HFFc6 (cell line): ENCODE measurements at places on chromosomes 16 and 17. TPM values are rescaled to one million over a fixed set of nuclear protein-coding genes. Genes with fewer than 3 reads are reported as not detected.
A peak's percentile ranks its signal among the peaks of the same experiment; 100 is the strongest.

GRCh38 chr17:2194889-2195335 lies 108.7 kb downstream of the SMG6 start:
- DNase-seq: no peak

- no peak for DNase-seq
Measured at GRCh38 chr17:61352408-61352770, 47.3 kb upstream of the TBX2 start.

Gene ASGR1
- 0.71 to 1.1 TPM (median 0.84 TPM) in 3 replicates for total RNA-seq

Gene USP6
- 0.05 to 0.15 TPM (median 0.10 TPM) in 3 replicates for total RNA-seq

DNA sequence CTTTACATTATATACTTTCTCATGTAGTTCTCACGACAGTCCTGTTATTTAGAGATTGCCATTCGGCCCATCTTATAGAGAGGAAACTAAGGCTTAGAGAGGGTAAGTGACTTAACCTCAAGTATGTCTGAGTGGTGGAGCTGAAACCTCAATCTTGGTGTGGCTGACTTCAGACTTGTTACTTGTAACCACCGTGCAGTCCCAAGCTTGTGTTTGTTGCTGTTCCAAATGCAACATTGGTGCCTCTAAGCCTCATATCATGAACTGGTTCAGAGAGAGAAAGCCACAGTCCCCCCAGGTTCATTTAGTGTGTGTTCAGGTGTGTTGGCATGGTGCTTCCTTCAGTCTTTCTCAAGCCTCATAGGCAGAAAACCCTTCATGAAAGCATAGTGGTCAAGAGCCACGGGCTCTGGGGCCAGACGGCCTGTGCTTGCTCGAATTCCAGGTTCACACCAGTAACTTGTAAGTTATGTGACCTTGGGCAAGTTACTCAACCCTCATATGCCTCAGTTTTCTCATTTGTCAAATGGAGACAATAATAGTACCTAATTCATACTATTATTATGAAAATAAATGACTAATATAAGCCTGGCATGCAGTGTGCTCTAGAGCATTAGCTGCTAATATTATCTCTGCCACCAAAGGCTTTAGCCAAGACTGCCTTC lies 39.9 kb downstream of the CDH1 start:
- DNase-seq: no peak

DNA sequence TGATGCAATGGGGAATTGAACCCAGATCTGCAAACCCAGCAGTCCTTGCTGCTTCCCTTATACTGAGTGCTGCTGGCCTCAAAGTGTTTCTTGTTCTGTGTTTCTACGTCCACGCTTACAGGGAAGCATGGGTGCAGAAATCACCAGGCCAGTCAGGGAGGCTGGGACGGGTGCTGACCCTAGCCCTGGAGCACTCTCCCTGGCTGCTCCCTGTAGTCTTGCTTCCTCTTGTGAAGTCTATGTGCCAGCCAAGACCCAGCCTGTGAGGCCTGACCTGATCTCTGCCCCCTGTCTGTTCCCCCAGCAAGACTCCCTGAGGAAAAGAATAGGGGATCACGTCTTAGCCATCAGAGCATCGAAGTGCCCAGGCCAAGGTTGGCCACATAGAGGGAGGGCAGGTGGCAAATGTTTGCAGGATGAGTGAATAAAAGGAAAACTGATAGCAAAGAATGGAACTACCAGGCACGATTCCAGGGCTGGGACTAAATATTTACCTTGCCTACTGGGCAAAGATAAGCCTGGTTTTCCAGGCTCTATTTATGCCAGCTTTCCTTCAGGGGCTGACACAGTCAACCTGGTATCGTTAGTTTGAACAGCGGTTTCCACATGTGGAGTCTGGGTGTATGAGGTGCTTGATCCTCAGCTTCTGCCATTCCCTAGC lies 41.2 kb upstream of the RHOT1 start:
- no peak for DNase-seq

DNA sequence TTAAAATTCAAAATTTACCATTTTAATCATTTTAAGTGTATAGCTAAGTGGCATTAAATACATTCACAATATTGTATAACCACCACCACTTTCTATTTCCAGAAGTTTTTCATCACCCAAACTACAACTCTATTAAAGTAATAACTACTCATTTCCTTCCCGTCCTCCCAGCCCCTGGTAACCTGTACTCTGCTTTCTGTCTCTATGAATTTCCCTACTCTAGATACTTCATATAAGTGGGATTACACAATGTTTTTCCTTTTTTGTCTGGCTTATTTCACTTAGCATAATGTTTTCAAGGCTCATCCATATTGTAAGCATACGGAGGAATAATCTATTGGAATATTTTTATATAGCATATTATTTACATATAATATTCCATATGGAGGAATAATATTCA lies 29.7 kb downstream of the ESRP2 start:
- DNase-seq: no peak

- no peak for DNase-seq
Measured at GRCh38 chr16:65500919-65501318, 379.1 kb upstream of the CDH11 start.

DNA sequence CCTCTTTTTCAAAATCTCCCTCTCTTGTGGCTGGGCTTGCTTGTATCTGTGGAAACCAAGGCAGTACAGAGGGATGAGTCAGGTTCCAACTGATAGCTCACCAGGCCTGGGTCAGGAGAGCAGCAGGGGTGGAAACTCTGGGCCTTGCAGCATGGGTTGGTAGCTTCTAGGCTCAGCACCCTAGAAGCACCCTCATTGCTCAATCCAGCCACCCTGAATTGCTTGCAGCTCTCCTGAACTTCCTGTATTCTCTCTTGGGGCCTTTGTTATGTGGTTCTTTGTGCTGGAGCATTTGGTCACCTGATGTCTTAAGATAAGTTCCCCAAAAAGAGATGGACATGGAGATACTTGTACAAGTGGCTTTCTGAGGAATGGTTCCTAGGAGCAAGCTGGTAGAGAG lies 169.4 kb downstream of the IRX5 start:
- no peak for DNase-seq

- no peak for DNase-seq
Measured at GRCh38 chr17:48606892-48607614, 2.3 kb upstream of the HOXB6 start.

DNA sequence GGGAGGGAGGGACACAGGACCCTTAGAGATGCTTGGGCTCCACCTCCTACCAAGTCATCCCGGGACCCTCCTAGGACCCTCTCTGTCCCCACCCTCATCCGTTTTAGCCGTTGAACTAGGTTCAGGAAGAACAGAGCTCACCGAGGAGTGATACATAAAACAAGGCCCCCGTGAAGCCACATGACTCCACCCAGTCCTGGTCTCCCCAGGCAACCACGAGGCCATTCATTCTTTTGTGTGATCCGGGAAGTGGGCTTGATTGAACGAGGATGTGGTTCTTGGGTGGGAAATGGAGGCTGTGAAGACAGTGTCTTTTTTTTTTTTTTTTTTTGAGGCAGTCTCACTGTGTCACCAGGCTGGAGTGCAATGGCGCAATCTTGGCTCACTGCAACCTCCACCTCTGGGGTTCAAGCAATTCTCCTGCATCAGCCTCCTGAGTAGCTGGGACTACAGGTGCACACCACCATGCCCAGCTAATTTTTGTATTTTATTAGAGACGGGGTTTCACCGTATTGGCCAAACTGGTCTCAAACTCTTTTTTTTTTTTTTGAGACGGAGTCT lies 14.8 kb downstream of the TRARG1 start:
- no peak for DNase-seq

GRCh38 chr17:48472411-48473281 lies 42.6 kb upstream of the SKAP1 start:
- peak; percentile 77 for DNase-seq

DNA sequence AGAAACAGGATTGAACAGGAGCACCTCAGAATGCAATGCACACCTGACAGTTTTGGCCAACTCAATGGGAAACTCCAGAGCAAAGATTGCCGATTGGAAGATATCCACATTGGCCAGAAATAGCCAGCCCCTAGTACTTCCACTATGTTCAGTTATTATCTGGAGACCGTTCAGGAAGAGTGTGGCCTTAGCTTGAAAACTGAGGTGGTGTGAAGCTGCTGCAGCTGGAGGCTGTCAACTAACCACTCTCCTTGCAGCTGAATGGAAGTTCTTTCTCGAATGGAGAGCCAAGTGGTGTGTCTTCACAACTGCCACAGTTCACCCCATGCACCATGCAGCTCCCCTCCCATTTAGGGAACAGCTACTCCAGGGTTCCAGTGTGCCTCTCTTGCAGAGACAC lies 61.9 kb upstream of the DHX40 start:
- DNase-seq: no peak

- DNase-seq: peak; percentile 84
Measured at GRCh38 chr17:61285526-61286320, 113.9 kb upstream of the TBX2 start.

DNA sequence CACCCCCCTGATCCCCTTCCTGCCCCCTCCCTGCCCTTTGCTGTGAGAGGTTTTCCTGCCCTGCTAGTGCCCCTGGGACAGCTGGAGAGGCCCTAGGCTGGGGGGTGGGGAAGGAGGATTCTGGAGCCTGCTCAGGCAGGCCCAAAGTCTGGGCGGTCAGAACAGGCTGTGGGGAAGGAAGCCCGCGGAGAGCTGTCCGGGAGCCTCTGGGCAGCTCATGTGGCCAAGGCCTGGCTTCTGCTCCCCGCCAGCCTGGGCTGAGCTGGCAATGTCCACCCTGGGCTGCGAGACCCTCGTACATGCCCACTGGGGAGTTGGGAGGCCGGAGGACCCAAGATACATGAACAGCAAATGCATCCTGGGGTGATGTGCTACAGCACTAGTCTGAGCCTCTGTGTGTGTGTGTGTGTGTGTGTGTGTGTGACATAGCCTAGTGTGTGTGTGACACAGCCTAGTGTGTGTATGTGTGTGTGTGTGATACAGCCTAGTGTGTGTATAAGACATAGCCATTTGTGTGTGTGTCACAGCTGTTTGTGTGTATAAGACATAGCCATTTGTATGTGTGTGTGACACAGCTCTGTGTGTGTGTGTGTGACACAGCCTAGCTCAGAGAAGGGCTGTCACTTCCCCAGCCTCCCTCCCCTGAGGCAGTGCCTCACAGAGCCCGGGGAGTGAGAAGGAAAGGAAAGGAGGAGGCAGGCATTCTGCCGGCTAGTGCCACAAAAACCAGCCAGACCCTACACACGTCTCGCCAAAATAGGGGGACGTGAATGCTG lies 201.4 kb upstream of the CIBAR2 start:
- DNase-seq: peak; percentile 23

GRCh38 chr16:65831903-65832666 lies 534.4 kb upstream of the CDH5 start:
- DNase-seq: no peak

GRCh38 chr17:28325211-28325610 lies 6.2 kb downstream of the TMEM97 start:
- no peak for DNase-seq

DNA sequence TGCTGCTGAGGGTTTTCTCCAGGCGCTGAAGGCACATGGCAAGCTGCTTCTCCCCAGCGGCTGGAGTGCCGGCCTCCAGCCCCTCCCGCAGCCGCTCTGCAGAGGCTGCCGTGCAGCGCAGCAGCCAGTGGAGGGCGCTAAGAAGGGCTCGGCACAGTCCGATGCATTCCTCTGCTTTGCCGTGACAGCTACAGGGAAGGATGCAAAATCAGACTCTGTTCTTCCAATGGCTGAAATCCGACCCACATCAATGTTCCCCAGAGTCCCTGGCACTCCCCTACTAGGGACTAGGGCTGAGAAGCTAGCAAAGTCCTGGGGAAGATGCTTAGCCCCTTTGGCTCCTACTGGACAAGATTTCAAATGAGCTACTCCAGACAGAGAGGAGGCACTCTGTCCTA lies 19.0 kb downstream of the MED24 start:
- DNase-seq: no peak

DNA sequence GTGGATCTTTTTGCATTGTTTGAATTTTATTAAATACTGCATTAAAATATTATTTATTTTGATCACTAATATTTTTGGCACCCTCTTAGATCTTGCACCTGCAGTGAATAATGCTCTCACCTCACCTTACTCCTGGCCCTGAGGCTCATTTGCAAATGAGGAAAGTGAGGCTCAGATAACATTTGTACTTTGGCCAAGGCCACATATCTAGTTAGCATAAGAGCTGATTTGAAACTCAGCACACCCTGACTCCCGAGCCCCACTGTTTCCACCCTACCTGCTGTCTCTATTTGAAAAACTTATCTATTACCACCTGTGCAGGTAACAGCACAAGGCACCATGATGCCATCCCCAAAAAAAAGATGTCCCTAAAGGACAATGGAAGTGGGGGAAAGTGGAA lies 358.7 kb upstream of the MAF start:
- no peak for DNase-seq

- peak; percentile 37 for DNase-seq
Measured at GRCh38 chr17:50626037-50626574, 8.6 kb upstream of the ABCC3 start.

- peak; percentile 92 for DNase-seq
Measured at GRCh38 chr16:66525396-66526180, 24.3 kb downstream of the TK2 start.

DNA sequence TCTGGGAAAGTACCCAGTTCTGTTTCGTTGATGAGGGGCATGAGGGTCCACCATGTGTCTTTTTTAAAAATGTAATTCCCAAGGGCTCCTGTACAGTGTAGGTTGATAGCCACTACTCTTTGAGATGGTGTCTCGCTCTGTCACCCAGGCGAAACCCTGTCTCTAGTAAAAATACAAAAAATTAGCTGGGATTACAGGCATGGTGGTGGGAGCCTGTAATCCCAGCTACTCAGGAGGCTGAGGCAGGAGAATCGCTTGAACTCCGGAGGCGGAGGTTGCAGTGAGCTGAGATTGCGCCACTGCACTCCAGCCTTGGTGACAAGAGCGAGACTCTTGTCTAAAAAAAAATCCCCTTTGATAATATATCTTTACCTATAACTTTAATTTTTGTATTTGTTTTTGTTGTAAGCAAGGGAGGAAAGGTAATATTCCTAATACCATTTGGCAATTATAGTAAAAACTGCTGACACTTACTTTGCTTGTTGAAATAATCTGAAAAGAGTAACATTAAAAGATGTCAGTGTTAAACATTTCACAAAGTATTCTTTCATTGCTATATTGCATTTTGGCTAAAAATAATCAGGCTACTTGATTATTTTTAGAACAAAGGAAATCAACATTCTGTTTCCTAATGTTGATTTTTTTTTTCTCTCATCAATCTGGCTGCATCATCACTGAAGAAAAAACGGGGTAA lies 11.8 kb downstream of the KPNA2 start:
- DNase-seq: no peak

Gene TEPSIN
- 16.9 to 22.4 TPM (median 19.4 TPM) in 3 replicates for total RNA-seq

Gene LYZL6
- total RNA-seq: not detected in 3 replicates

Gene KCNH6
- not detected in 3 replicates for total RNA-seq

Gene KRT27
- not detected in 3 replicates for total RNA-seq

Gene KRTAP2-1
- total RNA-seq: 0.36 to 0.41 TPM in 2 of 3 replicates, not detected in the other

- no peak for DNase-seq
Measured at GRCh38 chr16:8730335-8730915, 56.0 kb downstream of the ABAT start.

DNA sequence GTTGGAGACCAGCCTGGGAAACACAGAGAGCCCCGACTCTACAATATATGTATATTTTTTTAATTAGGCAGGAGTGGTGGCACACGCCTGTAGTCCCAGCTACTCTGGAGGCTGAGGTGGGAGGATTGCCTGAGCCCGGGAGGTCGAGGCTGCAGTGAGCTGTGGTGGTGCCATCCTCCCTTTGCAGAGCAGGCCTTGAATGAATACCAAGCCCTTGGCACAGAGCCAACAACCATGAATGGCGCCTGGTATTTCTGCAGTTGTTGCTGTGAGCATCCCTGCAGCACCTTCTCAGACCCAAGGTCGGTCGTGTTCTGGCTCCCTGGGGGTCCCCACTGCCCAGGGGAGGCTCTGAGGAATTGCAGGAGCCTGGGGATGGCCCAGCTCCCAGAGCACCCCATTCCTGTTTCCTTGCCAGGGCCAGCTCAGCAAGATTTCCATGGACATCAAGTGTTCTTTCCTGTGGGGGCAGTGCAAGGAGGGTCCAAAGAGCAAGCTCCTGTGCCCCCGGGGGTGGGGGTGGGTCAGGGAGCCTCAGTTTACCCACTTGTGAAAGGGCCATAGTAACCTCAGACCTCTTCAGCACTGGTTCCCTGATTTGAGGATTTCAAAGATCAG lies 25.6 kb upstream of the RMI2 start:
- DNase-seq: no peak
